ENCODE measurements at places on chromosomes 11 and 22. TPM values are rescaled to one million over a fixed set of nuclear protein-coding genes. Genes with fewer than 3 reads are reported as not detected.

The MIOX gene
- total RNA-seq = not detected

- DNase-seq = no peak
- H3K4me1 ChIP-seq = no peaks in the 10 kb centered on the region
- H3K36me3 ChIP-seq = no peaks in the 10 kb centered on the region
- H3K27ac ChIP-seq = no peak overlapping the region
Observed at GRCh38 chr11:16276251-16276650, 80.1 kb downstream of the SOX6 start.

DNA sequence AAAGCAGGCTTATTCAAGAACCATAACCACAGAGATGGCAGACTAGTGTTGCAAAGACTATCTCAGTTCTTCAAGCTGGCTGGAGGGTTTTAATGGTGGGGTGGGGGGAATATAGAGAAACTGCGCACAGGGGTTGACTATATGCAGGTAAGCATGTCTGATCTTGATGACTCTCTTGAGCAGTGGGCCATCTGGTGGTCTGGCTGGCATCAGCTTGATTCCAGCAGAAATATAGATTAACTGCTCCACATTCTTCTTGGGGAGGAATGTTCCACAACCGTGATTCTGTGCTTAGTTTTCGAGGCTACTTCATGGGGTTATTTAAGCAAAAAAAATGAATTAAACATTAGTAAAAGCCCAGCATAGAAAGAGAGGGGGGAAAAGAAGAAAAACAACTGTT is 158.8 kb upstream of the PGR start:
- H3K36me3 ChIP-seq = no peaks in the 10 kb centered on the region
- H3K27ac ChIP-seq = no peak overlapping the region

GRCh38 chr11:118530180-118530682 is 761 bp upstream of the TMEM25 start:
- no peak for DNase-seq
- no peaks in the 10 kb centered on the region for H3K36me3 ChIP-seq
- peak overlapping the region; percentile 92 for H3K4me3 ChIP-seq
- peak overlapping the region; percentile 81 for H3K27ac ChIP-seq

DNA sequence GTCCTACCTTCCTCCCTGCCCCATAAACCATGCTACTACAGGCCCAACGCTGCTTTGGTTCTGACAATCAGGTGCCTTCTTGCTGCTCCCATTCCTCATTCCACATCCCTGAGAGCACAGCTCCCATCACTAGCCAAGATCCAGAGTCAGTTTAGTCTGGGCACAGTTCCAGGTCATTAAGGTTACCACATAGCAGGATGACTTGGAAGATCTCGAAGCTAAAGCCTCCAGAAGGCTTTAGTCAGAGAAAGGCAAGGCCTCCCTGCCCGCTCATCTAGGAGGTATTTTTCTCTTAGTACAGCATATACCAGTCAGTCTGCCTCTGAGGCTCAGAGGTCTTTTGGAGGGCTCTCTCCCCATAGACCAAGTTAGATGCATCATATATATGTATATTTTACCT is 30.3 kb downstream of the TRIM66 start:
- DNase-seq = no peak
- peaks cover 8% of the 10 kb centered on the region for H3K36me3 ChIP-seq
- no peak overlapping the region for H3K27ac ChIP-seq
